Kasumi-1 (cell line): ENCODE measurements at places on chromosomes 7 and 10.

DNA sequence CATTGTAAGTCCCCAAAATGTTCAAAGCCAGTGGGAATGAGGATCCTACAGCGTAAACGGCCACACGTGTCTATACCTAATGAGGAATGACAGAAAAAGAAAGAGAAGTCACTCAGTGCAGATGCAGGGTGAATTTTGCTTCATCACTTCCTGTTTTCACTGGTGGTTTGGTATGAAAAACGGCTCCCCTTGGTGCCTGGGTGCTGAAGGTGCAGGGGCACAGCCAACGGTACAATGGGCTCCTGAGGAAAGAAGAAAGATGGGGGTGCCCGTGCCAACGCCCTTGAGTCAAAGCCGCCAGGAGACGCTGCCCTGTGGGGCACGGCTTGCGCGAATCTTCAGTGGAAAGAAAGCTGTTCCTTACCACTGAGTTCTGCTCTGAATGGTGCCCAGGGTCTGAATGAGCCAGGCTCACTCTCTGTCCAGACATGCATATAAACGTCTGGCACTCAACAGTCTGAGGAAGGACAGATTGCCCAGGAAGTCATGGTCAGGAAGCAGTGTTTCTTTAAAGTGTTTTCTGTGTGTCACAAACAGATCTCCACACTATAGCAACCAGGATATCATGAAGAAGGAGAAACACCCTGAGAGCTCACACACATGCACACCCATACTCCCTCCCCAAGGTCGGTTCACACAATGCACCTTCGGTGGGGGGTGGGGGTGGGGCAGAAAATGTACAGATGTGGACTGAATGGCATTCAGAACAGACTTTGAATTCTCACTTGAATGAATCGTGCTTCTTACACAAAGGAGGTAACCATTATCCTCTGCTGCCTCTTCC, 105.8 kb downstream of the ELMO1 start:
- peak; percentile 99 for DNase-seq

DNA sequence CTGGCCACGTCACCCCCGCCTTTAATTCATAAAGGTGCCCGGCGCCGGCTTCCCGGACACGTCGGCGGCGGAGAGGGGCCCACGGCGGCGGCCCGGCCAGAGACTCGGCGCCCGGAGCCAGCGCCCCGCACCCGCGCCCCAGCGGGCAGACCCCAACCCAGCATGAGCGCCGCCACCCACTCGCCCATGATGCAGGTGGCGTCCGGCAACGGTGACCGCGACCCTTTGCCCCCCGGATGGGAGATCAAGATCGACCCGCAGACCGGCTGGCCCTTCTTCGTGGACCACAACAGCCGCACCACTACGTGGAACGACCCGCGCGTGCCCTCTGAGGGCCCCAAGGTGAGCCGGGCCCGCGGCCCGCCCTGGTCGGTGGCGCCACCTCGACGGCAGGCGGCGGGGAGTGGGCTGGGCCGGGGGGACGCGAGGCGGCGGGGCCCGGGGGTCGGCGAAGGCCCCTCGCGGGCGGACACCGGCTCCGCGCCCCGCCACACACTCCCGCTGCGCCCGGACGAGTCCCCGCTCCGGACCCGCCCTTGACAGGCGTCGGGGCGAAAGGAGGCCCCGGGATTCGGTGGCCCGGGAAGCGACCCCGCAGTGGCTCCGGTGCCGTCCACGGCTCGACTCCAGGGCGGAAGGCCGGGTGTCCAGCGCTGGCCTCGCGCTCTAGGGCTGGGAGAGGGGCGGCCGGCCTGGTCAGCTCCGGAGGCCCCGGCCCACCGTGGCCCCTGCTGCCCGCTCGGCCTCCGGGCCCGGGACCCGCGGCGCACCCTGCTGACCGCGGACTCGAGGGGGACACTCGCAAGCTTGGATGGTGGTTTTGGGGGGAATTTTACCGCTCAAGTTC, 557 bp downstream of the BAG3 start:
- no peak for DNase-seq

DNA sequence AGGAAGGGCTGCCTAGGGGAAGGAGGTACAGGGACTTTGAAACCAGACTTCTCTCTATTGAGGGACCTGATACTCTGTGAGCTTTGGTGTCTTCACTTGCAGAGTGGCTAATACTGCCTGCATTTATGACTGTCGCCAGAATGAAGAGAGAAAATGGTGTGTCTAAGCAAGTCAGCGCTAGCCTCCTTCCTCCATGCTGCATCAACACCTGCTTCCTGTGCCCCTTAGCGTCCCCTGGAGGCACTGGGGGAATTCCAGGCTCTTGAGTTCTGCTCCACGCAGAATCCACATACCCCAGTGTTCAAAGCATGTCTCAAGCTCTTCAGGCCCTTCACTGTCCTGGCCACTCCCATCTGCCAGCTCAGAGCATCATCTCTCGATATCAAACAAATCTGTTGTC, 140.5 kb downstream of the PKD1L1 start:
- peak; percentile 15 for DNase-seq

DNA sequence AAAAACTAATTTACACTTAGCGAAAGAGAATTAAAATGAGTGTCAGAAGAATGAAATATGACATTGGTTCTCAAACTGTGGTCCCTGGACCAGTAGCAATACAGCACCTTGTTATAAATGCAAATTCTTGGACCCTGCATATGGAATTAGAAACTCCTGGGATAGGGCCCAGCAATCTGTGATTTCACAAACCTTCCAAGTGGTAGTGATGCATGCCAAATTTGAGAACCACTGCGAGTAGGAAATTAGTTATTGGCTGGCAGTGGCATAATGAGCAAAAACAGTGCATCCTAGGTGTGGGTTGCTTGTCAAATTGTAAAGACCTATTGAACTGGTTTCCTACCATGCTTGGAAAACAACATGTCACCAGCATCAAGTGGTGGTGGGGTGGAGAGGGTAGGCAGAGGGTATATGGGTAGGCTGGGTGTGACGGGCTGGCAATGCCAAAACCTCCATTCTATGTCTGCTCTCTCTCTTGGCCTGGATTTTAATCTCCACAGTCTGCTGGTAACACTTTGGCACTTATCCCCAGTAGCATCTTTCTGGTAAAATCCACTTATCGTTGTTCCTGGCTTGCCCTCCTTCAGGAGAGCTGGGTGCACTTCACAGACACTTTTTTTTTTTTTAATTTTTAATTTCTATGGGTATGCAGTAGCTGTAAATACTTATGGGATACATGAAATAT, 50.0 kb downstream of the ZNF22 start:
- no peak for DNase-seq

DNA sequence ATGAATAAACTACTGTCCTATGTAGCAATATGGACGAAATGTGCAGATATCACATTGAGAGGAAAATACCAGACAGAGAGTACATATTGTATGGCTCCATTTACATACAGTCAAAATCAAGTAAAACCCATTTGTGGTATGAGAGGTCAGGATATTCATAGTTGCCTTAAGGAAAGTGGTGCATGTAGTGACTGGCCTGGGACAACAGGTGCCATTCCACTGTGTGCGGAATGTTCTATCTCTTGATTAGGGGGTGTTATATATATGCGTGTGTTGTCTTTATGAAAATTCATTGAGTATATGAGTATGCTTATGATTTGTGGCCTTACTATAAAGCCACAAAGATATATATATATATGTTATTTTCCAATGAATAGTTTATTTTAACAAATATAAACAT, 964.0 kb downstream of the SORCS3 start:
- DNase-seq = no peak

GRCh38 chr10:22624287-22624738, 90.1 kb downstream of the PIP4K2A start:
- DNase-seq = no peak

GRCh38 chr10:89515031-89515841, 20.2 kb downstream of the SLC16A12 start:
- DNase-seq = no peak

- no peak for DNase-seq
These were observed 10.2 kb downstream of the ZDHHC16 start for GRCh38 chr10:97456034-97456685.

DNA sequence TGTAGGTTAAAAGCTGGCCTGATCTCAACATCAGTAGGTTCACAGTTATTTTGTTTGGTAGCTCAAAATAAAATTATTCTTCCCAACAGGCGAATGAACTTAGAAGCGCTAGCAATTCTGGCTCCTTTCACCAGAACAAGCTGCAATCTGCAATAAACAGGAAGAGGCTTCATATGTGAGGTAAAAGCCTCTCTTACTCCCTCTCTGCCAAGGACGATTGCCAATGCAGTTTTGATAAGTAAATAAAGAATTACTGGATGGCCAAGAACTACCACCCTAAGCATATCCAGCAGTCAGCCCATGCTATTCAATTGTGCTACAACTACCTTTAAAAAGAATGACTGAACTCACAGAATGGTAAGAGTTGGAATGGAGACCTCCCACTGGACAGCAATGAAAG, 150.0 kb upstream of the LAMB4 start:
- no peak for DNase-seq
